Placental epithelial cell (primary cell): ENCODE measurements at places on chromosomes 6 and 20. TPM values are rescaled to one million over a fixed set of nuclear protein-coding genes. Genes with fewer than 3 reads are reported as not detected.

Gene CST11
- total RNA-seq, result not detected in 2 replicates

Gene SLC13A3
- total RNA-seq, result 3.9 and 6.3 TPM in 2 replicates

Gene RRP36
- 41.6 and 59.4 TPM in 2 replicates for total RNA-seq

Gene ZSCAN23
- 8.2 and 11.0 TPM in 2 replicates for total RNA-seq

Gene RAMACL
- total RNA-seq, result 1.6 and 2.4 TPM in 2 replicates

Gene SULF2
- total RNA-seq, result 14.9 and 19.7 TPM in 2 replicates

Gene KIAA0408
- total RNA-seq, result not detected in 2 replicates

Gene DTNBP1
- 2.5 and 5.9 TPM in 2 replicates for total RNA-seq

Gene HELZ2
- total RNA-seq, result 25.4 and 31.4 TPM in 2 replicates
